ENCODE measurements at places on chromosomes 13 and 19.
A peak's percentile ranks its signal among the peaks of the same experiment; 100 is the strongest.

DNA sequence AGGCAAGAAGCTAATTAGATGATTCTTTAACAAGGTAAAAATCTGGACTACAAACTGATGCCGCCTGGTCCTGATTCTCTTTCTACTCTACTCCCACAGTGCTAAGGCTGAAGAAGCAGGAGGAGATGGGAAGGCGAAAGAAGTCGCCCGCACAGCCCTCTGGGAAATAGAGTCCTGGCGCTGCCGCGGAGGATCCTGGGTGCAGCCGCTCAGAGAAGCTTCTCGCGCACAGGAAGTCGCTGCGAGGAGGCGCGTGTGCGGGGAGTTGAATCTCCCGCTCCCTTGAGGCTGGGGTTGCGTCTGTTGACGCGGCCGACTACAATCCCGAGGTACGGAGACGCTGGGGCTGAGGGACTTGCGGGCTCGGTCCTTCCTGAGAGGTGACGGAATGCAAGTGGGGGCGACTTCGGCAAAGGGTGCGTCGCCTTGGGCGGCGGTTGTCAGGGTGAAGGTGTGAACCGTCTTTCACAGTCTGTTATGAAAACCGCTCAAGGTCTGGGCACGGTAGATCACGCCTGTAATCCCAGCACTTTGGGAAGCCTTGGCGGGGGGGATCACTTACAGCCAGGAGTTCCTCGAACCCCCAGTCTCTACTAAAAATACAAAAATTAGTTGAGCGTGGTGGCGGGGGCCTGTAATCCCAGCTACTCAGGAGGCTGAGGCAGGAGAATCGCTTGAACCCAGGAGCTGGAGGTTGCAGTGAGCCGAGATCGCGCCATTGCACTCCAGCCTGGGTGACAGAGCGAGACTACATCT lies at the start of gene ZNF473:
TSS of gene ZNF473 (plus strand) at position 212 of the 756 bp plus-strand sequence. CDS start 5,078 bp downstream, outside the sequence.
- DNase-seq = peak; percentile 97

DNA sequence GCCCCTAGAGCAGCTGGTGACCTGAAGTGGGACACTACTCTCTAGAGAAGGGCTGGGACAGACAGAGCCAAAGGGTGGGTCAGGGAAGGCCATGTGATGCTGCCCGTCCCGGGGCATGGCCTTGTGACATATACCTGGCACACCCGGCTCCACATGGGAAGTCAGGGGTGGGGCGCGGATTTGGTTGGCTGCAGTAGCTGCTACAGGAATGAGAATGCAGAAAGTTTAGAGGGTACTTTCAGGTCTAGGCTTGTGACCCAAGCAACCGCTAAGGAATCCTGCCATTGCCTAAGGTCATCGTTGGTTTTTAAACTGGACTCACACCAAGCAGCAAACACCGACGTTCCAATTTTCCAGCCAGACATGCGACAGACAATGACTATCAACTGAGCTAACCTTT lies 25.9 kb downstream of the RCBTB2 start:
- DNase-seq = no peak

GRCh38 chr19:14615623-14616022 lies 32.7 kb downstream of the CLEC17A start:
- no peak for DNase-seq

- peak; percentile 21 for DNase-seq
These were observed 15.1 kb downstream of the PCDH8 start for GRCh38 chr13:52833296-52833875.
